Trophoblast cell (in vitro differentiated cells and primary cell): ENCODE measurements at places on chromosomes 11 and 22.

DNA sequence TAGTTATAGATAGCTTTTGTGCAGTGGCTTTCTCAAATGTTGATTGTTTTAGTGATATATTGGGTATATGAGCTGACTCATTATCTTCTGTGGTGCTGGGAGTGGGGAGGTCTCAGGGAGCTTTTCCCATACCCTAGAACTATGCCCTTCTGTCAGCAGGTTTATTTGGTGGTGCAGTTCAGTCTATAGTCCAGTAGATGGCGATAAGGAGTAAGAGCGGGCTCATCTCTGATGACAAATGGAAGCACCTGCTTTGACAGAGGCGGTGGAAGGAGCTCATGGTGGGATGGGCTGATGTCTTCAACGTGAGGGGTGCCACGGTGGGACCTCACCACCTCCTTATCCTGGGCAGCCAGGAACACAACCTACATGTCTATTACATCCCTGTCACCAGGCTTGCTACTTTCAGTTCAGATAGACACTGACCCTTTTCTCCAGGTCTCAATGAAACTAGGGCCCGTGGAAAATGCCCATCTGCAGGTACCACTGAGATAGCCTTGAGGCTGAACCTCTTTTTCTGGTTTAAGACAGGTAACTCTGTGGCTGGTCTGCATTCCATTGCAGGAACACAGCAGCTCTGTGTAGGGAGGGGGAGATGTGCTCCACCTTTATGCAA is 13.0 kb upstream of the OR6A2 start:
- no peaks in the 10 kb centered on the region for H3K4me1 ChIP-seq
- no peak overlapping the region for H3K27ac ChIP-seq
- no peak overlapping the region for H3K4me3 ChIP-seq
- DNase-seq, result no peak
- H3K27me3 ChIP-seq, result no peaks in the 10 kb centered on the region

GRCh38 chr11:12008790-12009616 is 577 bp upstream of the DKK3 start:
- H3K36me3 ChIP-seq, result peaks cover 3% of the 10 kb centered on the region
- no peak overlapping the region for H3K27ac ChIP-seq
- peaks cover 21% of the 10 kb centered on the region for H3K4me1 ChIP-seq
- DNase-seq, result no peak
- peak overlapping the region; percentile 90 for H3K4me3 ChIP-seq

GRCh38 chr22:29152045-29152953 is 53.4 kb upstream of the EMID1 start:
- H3K36me3 ChIP-seq, result no peaks in the 10 kb centered on the region
- peaks cover 19% of the 10 kb centered on the region for H3K4me1 ChIP-seq
- no peaks in the 10 kb centered on the region for H3K27me3 ChIP-seq
- no peak overlapping the region for H3K27ac ChIP-seq
- no peak overlapping the region for H3K4me3 ChIP-seq
- no peak for DNase-seq

- no peaks in the 10 kb centered on the region for H3K27me3 ChIP-seq
- no peak overlapping the region for H3K4me3 ChIP-seq
- H3K36me3 ChIP-seq, result no peaks in the 10 kb centered on the region
- no peak overlapping the region for H3K27ac ChIP-seq
- no peak for DNase-seq
Observed at GRCh38 chr11:116110356-116110755, 606.1 kb upstream of the CADM1 start.

DNA sequence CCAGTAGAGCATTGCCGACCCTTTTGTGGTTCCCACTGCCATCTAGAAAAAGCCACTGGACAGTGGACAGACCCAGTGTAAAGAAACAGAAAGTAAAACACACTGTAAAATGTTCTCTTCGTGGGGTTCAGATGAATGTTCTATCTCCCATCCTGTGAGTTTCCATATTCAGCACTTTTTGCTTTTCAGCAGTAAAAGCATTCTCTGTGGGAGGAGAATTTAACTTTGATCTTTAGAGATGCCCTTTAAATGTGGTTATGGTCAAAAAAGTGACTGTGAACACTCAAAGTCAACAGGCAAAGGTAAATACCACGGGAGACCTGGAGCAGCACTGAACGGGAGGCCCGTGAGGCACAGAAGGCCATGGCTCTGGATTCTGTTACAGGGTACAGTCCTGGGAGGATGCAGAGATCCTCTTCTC is 53.9 kb downstream of the FLI1 start:
- no peak overlapping the region for H3K27ac ChIP-seq
- no peaks in the 10 kb centered on the region for H3K27me3 ChIP-seq
- peaks cover 2% of the 10 kb centered on the region for H3K4me1 ChIP-seq
- no peak for DNase-seq
- H3K4me3 ChIP-seq, result no peak overlapping the region

DNA sequence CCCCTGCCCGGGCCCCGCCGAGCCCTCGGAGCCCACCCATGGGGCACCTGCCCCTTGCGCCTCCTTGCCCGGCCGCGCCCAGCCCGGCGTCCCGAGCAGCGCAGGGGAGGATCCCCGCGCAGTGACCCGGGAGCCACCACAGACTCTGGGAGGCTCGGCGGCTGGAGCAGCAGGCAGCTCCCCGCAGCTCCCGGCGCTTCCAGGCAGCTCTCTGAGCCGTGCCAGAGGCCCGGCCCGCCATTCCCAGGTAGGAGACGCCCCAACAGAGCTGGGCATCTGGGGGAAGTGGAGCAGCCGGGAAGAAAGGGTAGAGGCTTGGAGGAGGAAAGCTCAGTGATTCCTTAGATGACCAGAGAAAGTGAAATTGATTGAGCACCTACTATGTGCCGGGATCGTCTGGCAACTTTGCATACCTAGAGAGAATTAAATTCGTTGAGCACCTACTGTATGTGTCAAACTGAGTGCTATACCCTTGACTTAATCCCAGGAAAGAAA is 670 bp downstream of the RASD2 start:
- peaks cover 14% of the 10 kb centered on the region for H3K27me3 ChIP-seq
- no peak overlapping the region for H3K27ac ChIP-seq
- DNase-seq, result no peak
- no peak overlapping the region for H3K4me3 ChIP-seq
- H3K36me3 ChIP-seq, result no peaks in the 10 kb centered on the region

GRCh38 chr11:134560566-134561330 is 148.7 kb upstream of the B3GAT1 start:
- H3K27ac ChIP-seq, result peak overlapping the region; percentile 72
- no peak overlapping the region for H3K4me3 ChIP-seq
- H3K27me3 ChIP-seq, result no peaks in the 10 kb centered on the region
- no peaks in the 10 kb centered on the region for H3K36me3 ChIP-seq
- DNase-seq, result peak; percentile 7
- H3K4me1 ChIP-seq, result peaks cover 36% of the 10 kb centered on the region

- no peak overlapping the region for H3K27ac ChIP-seq
- no peaks in the 10 kb centered on the region for H3K36me3 ChIP-seq
- no peaks in the 10 kb centered on the region for H3K27me3 ChIP-seq
- DNase-seq, result no peak
- no peak overlapping the region for H3K4me3 ChIP-seq
Observed at GRCh38 chr11:64606796-64607380, 15.9 kb downstream of the SLC22A12 start.

DNA sequence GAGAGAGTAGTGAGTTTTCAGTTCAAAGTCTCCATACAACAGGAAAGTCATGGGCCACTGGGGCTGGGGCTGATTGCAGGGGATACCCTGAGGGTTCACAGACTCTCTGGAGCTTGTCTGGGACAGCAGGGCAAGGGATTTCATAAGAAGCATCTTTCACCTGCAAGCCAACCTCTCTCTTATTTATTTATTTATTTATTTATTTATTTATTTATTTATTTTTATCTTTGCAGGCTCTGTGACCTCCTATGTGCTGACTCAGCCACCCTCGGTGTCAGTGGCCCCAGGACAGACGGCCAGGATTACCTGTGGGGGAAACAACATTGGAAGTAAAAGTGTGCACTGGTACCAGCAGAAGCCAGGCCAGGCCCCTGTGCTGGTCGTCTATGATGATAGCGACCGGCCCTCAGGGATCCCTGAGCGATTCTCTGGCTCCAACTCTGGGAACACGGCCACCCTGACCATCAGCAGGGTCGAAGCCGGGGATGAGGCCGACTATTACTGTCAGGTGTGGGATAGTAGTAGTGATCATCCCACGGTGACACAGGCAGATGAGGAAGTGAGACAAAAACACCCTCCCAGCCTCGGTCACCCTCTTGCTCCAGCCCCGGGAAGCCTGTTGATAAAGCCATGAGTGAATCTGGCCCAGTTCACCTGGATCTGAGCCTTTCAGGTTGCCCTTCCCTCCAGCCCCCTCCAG is 68.4 kb downstream of the GGTLC2 start:
- H3K36me3 ChIP-seq, result no peaks in the 10 kb centered on the region
- H3K27ac ChIP-seq, result no peak overlapping the region
- peak; percentile 29 for DNase-seq

DNA sequence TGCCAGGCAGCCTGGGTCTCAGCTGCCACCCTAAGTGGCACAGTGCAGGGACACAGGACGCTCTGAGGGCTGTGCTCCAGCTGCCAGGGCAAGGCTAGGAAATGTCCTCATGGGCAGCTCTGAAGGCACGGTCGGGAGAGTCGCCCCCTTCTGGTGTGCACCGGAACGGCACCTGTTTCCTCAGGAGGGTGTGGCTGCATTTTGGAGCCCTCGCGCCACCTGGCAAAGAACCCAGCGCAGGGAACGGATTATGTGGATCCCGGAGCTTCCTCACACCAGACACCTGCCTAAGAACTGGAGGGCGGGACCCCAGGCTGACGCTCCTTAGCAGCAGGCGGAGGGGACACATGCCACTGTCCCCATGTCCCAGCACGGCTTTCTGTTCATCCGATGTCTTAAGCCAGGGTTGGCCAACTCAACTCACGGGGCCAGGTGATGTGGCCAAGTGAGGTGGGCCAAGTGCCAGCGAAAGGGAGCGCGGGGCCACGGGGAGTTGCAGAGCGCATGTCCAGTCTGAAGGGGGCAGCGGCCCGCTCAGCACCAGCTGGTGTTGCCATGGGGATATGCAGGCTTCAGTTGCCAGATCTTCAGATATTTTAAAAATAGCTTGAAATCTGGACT is 5.1 kb upstream of the SLC22A8 start:
- H3K27me3 ChIP-seq, result no peaks in the 10 kb centered on the region
- H3K36me3 ChIP-seq, result no peaks in the 10 kb centered on the region
- H3K4me1 ChIP-seq, result peaks cover 4% of the 10 kb centered on the region
- DNase-seq, result peak; percentile 21

DNA sequence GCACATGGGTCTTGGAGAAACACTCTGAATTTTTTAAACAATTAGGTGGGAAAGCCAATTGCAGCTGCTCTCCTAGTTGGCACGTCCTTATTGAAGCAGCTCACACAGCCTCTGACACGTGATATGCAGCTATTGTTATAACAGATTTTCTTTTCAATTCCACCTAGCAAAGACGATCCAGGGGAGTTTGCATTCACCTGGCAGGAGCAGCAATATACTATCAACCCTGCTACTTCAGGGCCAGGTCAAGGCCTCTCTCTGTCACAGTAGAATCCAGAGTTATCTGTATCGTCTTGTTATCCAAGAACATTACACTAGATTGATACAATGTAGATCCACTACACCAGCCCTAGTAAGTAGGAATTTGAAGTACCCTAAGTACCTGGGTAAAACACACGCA is 8.3 kb downstream of the KRTAP5-11 start:
- no peak overlapping the region for H3K4me3 ChIP-seq
- no peaks in the 10 kb centered on the region for H3K27me3 ChIP-seq
- H3K4me1 ChIP-seq, result no peaks in the 10 kb centered on the region
- DNase-seq, result no peak
- H3K27ac ChIP-seq, result no peak overlapping the region
- H3K36me3 ChIP-seq, result no peaks in the 10 kb centered on the region

GRCh38 chr11:117876059-117876340 is 458 bp downstream of the FXYD6 start:
- H3K27me3 ChIP-seq, result peaks cover 42% of the 10 kb centered on the region
- no peak for DNase-seq
- peak overlapping the region; percentile 59 for H3K4me3 ChIP-seq
- no peak overlapping the region for H3K27ac ChIP-seq
- H3K4me1 ChIP-seq, result peaks cover 5% of the 10 kb centered on the region

- peaks cover 17% of the 10 kb centered on the region for H3K4me1 ChIP-seq
- no peaks in the 10 kb centered on the region for H3K36me3 ChIP-seq
- H3K27me3 ChIP-seq, result no peaks in the 10 kb centered on the region
- no peak overlapping the region for H3K27ac ChIP-seq
Observed at GRCh38 chr11:82995754-82996398, 75.8 kb downstream of the RAB30 start.

DNA sequence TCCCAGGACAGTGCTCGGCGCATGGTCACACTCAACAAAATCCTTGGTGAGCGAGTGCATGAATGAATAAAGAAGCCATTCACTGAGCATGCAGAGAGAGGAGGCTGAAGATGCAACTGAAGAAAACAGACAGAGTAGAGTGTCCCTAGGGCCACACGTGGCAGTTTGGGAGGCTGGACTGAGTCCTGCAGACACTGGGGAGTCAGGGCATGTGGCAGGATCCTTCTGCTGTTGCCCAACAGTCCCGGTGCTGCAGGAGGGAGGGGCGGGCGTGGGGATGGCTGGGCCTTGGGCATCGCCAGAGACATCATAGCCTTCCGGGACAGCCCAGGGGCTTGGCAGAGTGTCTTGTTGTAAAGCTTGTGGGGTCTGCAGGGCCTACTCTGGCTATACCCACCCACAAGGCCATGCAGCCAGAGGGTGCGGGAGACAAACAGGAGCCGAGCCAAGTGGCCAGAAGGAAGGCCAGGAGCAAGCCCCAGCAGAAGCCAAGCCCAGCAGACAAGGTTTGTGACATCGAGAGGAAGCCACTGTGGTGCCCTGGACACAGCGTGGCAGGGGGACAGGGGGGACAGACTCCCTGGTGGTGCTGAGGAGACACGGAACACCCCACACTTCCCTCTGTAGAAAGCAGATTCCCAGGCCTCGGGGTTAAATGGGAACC is 26.7 kb upstream of the FBLN1 start:
- H3K27me3 ChIP-seq, result no peaks in the 10 kb centered on the region
- peaks cover 4% of the 10 kb centered on the region for H3K4me1 ChIP-seq
- no peaks in the 10 kb centered on the region for H3K36me3 ChIP-seq

- no peak for DNase-seq
- H3K4me3 ChIP-seq, result no peak overlapping the region
- H3K36me3 ChIP-seq, result no peaks in the 10 kb centered on the region
- no peaks in the 10 kb centered on the region for H3K4me1 ChIP-seq
- H3K27me3 ChIP-seq, result no peaks in the 10 kb centered on the region
Observed at GRCh38 chr11:74776546-74776945, 27.9 kb downstream of the RNF169 start.

- H3K27me3 ChIP-seq, result no peaks in the 10 kb centered on the region
- H3K4me1 ChIP-seq, result no peaks in the 10 kb centered on the region
- no peaks in the 10 kb centered on the region for H3K36me3 ChIP-seq
Observed at GRCh38 chr22:44621401-44622146, 80.4 kb upstream of the PRR5 start.

DNA sequence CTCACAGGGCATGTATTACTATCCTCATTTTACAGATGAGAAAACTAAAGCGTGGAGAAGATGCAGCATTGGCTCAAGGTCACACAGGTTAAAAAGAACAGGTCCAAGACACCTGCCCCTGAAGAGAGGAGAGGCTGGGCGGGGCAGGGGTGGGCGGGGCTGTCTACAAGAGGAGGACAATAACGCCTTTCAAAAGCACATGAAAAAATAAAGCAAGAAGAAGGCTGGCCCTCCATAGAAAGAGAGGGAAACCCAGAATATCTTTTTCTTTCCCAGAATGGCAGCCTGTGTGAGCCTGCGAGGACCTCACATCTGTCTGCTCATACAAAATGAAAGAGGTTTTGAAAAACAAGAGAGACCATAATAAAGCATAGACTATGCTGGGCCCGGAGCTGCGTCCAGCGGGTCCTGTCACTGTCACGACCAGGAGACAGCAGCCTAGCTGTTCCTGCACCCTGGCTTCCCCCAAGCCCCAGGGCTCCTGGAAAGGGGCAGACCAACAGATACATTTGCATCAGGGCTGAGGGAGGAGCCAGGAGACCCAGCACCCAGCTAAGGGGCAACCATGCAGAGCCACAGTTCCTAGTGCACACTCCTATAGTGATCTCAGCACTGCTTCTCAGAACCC is 61.6 kb downstream of the DSCAML1 start:
- no peak overlapping the region for H3K27ac ChIP-seq
- H3K27me3 ChIP-seq, result no peaks in the 10 kb centered on the region
- no peak for DNase-seq
- H3K4me1 ChIP-seq, result peaks cover 3% of the 10 kb centered on the region
- H3K4me3 ChIP-seq, result no peak overlapping the region
